Hematopoietic multipotent progenitor cell treated with erythropoietin and hydrocortisone succinate and interleukin-3 and kit ligand, for 8 days (in vitro differentiated cells): ENCODE measurements at places on chromosomes 2 and 18.

GRCh38 chr2:76985387-76986136, 536.6 kb downstream of the LRRTM4 start:
- DNase-seq = no peak

GRCh38 chr2:210496512-210496911, 20.0 kb upstream of the LANCL1 start:
- no peak for DNase-seq

- DNase-seq = no peak
These were observed 20.5 kb downstream of the PUM2 start for GRCh38 chr2:20330192-20330591.

GRCh38 chr2:65331336-65332025, 100.9 kb downstream of the SPRED2 start:
- no peak for DNase-seq

DNA sequence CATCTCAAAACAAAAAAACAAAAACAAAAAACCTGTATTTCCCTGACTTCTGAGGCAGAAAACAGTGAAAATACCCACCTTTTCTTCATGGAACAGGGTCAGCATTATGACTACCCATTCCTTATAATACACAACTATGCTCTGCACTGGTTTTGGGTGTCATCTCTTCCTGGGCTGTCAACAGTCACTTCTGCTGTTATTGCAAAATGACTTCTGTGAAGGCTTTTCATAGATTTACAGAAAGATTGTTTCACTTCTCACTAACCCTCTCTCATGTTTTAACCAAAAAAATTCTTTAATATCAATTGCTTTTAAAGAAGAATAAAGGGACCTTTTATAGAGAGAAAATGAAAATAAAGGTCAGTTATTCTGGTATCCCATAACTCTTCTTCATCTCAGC, 26.5 kb upstream of the PIK3C3 start:
- DNase-seq = no peak

DNA sequence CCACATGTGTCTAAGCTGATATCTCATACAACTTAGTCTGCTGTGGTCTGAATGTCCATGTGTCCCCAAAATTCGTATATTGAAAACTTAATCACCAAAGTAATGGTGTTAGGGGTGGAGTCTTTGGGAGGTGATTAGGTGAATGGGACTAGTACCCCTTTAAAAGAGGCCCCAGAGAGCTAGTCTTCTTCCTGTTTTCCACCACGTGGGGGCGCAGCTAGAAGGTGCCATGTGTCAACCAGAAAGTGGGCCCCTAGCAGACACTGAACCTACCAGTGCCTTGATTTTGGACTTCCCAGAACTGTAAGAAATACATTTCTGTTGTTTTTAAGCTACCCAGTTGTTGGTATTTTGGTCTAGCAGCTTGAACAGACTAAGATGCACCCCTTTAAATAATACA, 86.6 kb downstream of the ASB1 start:
- DNase-seq = peak; percentile 36

- DNase-seq = no peak
These were observed 816 bp downstream of the CDH2 start for GRCh38 chr18:28175930-28176697.

DNA sequence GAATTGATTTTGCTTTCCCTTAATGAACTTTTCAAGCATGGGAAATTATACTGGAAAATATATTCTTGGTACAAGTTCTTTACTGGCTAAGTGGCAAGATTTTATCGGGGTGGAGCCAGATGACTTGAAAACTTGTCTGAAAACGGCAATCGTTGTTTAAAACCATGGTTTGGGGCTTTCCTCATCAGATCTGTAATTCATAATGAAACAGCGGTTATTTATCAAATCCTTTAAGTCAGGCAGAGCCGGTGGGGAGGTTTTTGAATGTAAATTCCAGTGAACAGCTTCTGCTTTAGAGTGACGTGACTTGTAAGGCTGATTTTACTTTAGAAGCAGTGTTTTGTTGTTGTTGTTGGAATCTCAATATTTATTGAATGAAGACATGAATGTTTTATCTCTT, 2.6 kb downstream of the SEC11C start:
- DNase-seq = no peak

DNA sequence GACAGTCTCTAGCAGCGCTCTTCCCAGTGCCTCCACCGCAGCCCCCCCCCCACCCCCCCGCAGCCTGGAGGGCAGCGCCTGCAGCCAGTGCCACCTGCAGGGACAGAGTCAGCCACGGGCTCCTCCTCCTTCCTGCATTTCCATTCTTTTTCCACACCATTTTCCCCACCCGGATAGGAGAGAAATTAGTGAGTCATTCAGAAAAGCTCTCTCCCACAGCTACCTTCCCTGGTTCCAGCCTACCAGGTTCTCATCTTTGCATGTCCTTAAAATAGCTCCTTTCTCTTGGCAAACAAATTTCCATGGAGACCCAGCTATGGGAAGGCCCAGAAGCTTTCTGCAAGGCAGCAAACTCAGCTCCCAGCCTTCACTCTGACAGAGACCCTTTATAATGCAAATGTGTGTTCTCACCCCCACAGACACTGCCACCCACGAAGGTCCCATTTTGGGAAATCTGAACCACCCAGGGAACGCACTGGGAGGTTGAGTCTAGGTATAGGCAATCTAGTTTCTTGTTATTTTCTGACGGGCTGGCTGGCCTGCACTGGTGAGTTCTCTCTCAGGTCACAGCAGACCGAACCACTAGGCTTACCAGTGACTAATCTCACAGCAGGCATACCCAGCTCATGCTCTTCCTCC, 41.8 kb upstream of the ATG16L1 start:
- no peak for DNase-seq

DNA sequence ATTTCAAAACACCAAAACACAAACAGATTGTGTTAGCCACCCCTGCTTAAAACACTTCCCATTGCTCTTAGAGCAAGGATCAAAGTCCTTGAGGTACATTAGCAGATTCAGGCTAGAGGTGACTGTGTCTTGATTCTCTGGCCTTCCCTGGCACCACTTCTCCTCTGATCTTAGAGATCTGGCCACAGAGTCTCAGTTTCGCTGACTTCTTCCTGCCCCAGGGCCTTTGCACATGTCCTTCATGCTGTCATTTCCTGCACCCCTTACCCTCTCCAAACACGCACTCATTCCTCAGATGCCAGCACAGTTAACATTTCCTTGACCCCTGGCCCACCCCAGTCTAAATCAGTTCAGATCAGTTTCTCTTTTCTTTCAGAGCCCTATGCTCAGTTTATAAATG, 16.9 kb downstream of the CXCR4 start:
- DNase-seq = no peak

DNA sequence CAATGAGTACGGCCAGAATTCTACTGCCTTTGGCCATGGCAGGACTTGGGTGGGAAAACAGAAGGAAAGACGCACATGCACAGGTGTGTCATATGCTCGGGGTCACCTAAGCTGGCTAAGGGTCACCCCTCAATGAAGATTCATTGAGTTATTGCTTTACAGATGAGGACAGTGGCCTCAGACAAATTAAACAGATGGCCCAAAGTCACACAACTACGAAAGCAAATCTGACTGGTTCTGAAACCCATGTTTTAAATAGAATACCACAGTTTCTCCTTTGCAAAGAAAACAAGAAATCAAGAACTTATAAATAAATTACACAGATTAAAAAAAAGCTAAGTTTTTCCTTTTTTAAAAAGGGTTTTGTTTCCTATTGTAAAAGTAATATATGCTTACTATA, 70.5 kb downstream of the ID2 start:
- no peak for DNase-seq

- no peak for DNase-seq
These were observed 404.6 kb downstream of the ARHGAP15 start for GRCh38 chr2:143533846-143534245.

- no peak for DNase-seq
These were observed 11.7 kb upstream of the C18orf63 start for GRCh38 chr18:74303936-74304335.

DNA sequence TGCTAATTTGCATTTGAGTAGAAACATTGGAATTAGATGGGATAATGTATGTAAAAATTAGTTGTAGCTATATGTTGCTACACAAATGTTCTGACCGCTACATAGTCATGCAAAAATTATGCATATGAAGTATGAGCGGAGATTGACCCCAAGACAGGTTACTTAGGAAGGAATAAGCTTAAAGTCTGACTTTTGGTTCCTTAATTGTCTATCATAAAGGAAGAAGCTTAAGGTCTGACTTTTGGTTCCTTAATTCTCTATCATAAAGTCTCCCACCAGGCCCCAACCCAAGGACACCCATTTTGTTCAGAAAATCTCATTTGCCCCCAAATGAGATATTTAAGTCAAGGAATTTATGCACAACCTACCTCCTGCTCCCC, 106.5 kb downstream of the EVA1A start:
- no peak for DNase-seq

GRCh38 chr2:13003500-13003899, 286.8 kb downstream of the TRIB2 start:
- no peak for DNase-seq

DNA sequence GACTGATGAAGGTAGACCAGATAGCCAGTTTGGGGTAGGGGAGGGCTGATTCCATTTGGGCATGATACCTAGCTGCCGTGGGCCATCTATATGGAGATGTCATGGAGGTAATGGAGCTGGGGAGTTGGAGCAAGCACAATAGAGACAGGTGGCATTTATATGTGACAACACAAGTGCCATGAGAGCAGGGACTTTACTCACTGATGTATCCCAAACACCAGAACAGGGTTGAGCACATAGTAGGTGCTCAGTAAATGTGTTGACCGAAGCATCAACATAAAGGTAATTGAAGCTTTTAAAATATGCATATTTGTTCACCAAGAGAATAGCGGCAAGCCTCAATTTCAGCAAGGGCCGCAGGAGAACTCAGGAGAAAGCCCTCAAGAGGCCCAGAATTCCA, 15.0 kb downstream of the SLC30A3 start:
- DNase-seq = no peak

DNA sequence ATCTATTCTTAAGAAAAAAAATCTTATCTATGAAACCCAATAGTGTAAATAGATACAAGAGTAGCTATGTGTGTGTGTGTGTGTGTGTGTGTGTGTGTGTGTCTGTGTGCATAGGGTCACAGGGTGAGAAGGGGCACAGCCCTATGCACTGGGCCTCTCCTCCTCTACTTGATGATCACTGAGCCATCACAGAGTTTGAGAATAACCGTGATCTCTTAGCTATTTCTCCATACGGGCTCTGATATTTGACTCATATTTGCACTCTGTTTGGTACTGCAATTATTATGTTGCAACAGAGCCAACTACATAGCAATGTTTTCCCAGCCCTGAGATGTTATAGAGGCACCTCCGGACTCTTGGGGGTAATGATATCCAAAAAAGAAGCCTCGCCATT, 28.8 kb upstream of the SLC40A1 start:
- no peak for DNase-seq

DNA sequence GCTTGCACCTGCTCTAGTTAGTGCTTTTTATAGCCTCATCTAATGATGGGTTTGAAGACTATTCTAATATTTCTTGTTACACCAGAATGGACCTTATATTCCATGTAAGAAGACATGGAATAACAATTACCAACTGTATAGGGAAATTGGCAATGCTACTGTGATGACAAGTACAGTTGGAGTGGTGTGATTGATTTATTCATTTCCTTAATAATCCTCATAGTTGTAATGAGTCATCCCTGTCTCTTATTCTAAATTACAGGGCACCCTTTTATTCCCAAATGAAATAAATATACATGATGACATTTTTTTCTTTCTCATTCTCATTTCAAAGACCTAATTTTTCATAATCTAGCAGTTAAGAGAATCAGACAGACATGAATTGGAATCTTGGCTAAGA, 18.3 kb upstream of the TLK1 start:
- DNase-seq = no peak

DNA sequence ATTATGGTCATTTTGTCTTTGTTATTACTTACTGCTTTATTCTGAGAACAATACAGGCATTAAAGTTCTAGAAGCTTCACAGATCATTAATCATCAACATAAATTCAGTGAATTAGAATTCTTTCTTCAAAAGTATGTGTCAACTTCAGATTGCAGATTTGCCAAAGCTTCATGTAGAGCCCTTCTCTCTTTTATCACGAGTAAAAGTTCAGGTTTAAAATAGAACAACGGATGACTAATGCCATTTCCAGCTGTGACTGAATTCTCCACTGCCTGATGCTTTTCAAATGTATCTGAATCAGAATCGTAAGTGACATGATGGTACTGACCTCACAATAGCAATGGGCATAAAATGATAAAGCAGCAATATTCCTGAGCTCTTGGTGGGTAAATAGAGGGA, 116.0 kb downstream of the ABCA12 start:
- no peak for DNase-seq
